Cortex of kidney (tissue), 1 donor: ENCODE measurements at places on chromosomes 12 and 14.
A peak's percentile ranks its signal among the peaks of the same experiment; 100 is the strongest.

GRCh38 chr14:75857199-75857598 is 124.6 kb downstream of the TGFB3 start:
- DNase-seq, result no peak

DNA sequence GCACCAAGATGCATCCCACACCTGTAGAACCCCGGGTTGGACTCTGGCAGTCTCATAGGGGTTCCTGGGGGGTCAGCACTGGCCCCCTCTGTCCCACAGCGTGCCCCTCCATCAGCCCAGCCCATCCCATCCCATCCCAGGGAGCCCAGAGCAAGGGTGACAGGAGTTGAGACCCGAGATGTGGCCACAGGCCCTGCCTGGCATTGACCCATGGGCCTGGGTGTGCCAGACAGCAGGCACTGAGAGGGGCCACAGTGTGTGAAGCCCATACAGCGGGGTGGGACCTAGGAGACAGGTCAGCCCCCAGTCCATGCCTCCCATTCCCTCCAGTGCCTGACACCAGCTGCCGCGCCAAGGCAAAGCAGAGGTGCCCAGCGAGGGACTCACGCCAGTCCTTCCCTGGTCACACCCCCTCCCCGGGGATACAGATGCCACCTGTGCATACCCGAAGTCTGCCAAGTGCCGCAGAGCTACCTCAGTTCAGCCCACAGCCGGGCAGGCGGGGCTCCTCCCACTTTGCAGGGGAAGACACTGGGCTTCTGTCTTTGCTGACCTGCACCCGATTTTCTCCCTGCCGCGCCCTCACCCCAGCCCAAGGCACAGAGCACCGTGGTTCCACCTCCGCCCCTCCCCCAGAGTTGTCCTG is 50.4 kb downstream of the CYP46A1 start:
- DNase-seq, result no peak

GRCh38 chr12:122963941-122964265 is 2.4 kb downstream of the ABCB9 start:
- no peak for DNase-seq

- DNase-seq, result no peak
Measured at GRCh38 chr14:61191733-61192132, 89.4 kb downstream of the TMEM30B start.

DNA sequence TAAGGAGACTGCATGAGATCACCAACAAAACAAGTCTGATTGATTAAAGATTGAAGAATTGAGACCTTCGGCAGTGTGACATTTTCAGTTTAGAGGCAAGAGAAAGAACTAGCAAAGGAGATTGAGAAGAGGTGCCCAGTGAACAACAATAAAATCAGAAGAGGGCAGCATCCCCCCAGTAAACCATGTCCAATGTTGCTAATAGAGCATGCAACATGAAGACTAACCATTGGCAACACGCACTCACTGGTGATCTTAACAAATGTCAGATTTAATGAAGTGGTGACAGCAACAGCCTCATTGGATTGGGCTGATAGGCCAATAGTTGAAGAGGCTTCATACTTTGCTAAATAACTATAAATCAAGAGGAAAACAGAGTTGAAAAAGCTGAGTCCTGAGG is 20.7 kb upstream of the TAS2R14 start:
- DNase-seq, result no peak

GRCh38 chr14:82009076-82009475 is 475.4 kb upstream of the SEL1L start:
- no peak for DNase-seq

DNA sequence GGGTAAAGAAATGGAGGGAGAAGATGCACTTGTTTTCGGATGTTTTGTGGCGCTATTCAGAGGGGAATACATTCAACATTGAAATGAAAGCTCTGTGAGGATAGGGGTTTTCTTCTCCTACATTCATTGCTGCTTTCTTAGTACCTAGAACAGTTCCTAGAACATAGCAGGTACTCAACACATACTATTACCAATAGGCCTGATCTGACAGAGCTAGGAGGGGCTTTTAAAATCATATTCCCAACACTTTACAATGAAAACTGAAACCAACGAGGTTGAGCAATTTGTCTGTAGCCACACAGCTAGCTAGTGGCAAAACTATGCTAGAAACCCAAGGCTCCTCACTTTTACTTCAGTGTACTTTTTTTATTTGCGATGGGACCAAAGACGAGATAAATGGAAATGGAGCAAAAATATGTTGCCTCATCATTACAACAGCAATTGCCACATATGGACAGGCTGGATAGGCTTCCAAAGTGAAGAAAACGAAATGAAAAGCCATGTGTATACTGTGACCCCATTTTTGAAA is 23.1 kb upstream of the IL22 start:
- no peak for DNase-seq

DNA sequence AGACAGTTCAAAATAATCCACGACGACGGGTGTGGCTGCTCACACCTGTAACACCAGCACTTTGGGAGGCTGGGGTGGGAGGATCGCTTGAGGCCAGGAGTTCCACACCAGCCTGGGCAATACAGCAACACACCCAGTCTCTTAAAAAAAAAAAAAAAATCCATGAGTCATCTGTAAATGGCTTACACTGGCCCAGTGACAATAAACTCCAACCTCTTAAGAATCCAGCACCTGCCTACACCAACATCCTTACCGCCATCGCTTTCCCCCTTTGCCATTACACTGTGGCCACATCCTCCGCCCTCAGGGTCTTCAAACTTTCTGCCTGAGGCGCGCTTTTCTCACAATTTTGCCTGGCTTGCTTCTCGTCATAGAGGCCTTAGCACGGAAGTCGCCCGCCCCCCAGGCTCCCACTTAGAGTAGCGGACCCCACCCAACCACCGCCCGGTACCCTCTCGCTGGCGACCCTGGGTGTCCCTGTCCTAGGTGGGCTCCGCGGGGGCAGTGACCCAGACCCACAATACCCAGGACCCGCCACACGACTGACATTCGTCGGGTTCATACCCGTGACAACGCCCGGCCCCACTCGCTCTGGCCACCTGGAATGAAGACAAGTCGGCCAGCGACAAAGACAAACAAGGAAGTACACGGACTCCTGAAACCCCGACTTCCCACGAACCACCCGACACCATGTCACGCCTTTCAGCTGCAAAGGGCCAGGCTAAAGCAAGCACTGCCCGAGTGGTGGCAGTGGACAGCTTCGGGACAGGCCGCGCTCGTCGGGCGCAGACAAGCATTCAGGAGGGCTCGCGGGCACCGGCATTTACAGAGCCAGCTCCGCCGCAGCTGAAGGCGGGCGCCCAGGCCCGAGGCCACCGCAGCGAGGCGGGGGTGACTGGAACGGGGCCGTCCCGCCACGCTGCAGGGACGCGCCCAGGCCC is 636 bp downstream of the GOLGA3 start:
- DNase-seq, result no peak

GRCh38 chr14:56874375-56874774 is 64.1 kb upstream of the OTX2 start:
- DNase-seq, result no peak

- no peak for DNase-seq
Measured at GRCh38 chr14:68236582-68237458, 417.2 kb downstream of the RAD51B start.

GRCh38 chr14:69688299-69688649 is 76.9 kb downstream of the SUSD6 start:
- no peak for DNase-seq

- no peak for DNase-seq
Measured at GRCh38 chr12:6535960-6536847, 1.9 kb downstream of the GAPDH start.

- no peak for DNase-seq
Measured at GRCh38 chr12:65860600-65860999, 36.3 kb downstream of the HMGA2 start.

DNA sequence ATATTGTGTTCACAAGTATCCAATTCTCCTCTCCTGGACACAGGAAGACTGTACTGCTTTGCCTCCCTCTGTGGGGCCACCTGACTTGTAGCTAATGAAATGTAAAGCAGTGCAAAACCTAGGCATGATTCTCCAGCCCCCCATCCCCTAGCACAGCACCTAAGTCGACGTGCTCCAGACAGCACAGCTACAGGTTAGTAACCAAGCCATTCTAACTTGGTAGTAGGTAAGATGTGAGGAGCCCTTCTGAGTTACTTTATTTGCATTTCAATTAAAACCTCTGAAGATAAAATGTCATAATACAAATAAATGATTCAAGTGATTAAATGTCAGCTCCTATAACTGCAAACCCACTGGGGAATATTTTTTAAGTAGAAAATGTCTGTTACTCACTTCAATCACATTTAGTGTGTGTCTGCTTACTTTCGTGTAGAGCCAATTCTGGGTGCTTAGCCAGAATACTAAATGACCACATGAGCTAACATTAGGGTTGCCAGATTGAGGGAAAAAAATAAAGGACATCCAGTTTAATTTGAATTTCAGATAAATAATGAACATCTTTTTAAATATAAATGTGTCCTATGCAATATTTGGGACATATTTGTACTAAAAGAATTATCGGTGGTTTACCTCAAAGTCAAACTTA is 64.8 kb upstream of the HIF1A start:
- no peak for DNase-seq

- no peak for DNase-seq
Measured at GRCh38 chr12:105060715-105061378, 23.4 kb downstream of the ALDH1L2 start.

GRCh38 chr14:54447231-54447692 is 6.1 kb upstream of the CNIH1 start:
- no peak for DNase-seq

DNA sequence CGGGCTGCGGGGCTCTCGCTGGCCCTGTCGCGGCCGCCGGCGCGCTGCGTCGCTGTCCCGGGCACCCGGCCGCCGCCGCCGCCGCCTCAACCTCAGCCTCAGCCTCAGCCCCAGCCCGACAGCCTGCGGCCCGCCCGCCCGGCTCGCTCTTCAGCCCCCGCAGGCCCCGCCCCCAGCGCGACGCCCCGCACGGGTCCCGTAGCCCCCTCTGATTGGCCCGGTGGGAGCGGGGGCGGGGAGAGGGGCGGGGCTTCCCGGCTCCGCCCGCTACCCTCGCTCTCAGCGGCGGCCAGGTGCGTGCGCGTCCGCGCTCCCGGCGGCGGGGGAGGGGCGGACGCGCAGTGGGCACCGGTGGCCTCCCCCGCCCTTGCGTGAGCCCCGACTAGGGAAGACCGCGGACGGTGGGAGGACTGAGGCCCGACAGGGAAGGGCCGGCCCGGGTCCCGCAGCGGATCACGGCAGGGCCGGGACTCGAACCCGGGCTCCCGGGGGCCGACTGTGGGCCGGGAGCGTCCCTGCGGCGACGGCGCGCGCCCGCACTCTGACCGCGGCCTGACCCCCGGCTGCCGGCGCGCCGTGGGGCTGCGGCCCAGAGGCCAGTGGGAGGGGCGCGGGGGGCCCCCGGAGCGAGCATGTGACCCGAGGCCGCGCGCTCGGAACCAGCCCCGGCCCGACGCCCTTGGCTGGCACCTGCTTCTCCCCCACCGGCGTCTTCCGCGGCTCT is at the start of gene PPP1R13B:
Gene PPP1R13B, minus strand, starts transcription at position 125 of the 724 bp plus-strand sequence. CDS start 268 bp downstream, outside the sequence.
- DNase-seq, result peak; percentile 50

DNA sequence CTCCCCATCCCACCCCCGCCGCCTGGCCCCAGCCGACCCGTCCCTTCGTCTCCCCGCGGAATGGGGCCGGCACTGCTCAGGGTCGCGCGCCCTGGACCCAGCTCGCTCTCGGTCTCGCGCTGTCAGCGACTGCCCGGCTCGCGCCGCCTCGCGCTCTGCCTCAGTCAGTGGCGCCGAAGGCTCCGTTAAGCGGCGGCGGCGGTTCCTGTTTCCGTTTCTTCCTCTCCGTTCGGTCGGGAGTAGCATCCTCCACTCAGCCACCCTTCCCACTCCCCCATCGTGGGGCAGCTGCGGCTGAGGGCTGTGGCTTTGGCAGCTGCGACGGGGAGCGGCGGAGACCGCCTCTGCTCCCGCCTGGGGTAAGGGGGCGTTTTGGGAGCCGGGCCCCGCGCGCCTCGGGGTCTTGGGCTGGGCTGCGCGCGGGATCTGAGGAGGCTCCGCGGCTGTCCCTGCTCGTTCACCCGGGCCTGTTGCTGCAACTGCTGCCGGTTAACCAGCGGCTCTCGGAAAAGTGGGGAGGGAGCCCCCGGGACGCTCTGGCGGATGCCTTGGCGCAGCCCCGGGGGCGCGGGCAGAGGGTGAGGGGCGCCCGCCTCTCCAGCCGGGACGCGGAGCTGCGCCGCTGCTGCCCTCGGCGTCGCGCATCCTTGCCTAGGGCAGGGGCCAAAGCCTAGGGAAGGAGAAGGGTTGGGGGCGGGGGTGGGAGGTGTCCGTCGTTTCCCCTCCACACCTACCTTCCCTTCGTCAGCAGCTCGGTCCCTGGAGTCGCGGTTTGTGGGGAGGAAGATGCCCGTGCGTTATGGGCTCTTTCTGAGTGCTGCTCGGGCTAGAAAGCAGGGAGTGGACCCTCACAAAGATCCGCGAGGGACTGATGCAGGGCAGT is 567 bp downstream of the FUT8 start:
- no peak for DNase-seq

DNA sequence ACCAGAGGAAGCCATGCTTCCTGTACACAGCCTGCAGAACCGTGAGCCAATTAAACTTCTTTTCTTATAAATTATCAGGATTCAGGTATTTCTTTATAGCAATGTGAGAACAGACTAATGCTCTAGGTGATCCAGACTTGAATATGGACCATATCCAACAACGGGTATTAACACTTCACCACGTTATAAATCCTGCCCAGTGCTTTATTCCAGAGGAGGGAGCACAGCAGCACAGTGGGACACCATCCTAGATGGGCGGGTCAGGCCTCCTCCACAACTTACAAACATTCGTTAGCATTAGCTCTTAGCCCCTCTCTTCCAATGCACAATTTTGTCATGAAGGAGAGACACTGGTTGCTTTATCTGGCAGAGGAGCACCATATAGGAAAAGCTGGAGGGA is 66.0 kb downstream of the TMCC3 start:
- DNase-seq, result no peak

DNA sequence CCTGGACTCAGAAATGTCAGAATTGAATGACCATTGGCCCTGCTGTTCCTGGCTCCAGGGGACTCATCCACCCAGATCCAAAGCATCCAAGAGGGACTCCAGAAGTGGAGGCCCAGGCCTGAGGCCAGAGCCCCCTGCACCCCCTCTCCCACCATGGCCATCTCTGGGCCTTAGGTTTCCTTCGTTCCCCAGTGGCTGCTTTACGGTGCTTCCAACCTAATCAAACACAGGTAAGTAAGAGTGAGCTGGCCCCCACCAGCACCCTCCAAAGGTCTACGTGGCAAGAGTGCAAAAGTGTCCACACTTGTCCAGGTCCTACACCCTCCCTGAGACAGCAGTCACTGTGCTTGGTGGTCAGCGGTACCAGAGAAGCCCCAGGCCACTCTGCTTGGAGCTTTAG is 139.0 kb downstream of the DPF3 start:
- no peak for DNase-seq

GRCh38 chr14:100652744-100653143 is 65.5 kb upstream of the BEGAIN start:
- no peak for DNase-seq

- no peak for DNase-seq
Measured at GRCh38 chr12:54522243-54522642, 24.7 kb downstream of the NCKAP1L start.

DNA sequence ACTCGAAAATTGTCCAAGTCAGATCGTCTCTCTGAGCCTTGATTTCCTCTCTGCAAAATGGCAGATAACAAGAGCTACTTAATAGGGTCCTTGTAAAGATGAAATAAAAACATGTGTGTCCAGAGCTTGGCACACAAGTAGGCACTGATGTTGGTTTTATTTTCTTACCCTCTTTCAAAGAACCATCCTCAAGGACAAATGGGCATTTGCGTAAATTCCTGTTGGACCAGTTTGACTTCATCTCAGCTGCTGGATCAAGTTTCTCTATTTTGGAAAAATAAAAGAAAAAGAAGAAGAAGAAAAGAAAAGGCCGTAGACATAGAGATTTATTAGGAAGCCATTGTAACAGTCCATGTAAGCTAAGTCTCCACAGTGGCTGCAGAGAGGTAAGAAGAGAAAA is 47.2 kb downstream of the MAP1LC3B2 start:
- DNase-seq, result no peak
